ENCODE measurements at places on chromosomes 6 and 20. TPM values are rescaled to one million over a fixed set of nuclear protein-coding genes. Genes with fewer than 3 reads are reported as not detected.

GRCh38 chr6:41072836-41073202 lies at the start of gene NFYA:
Gene NFYA, plus strand, starts transcription at chr6:41072974. Its CDS starts 6,116 bp downstream, at chr6:41079090.
- H3K4me3 ChIP-seq, result peak within 1 kb of the TSS; percentile 83
- H3K27ac ChIP-seq, result peak within 1 kb of the TSS; percentile 97
- H3K27me3 ChIP-seq, result no peaks in the 10 kb centered on the region
- DNase-seq, result peak; percentile 97
- no peaks in the 10 kb centered on the region for H3K36me3 ChIP-seq
- H3K4me1 ChIP-seq, result peaks cover 15% of the 10 kb centered on the region

DNA sequence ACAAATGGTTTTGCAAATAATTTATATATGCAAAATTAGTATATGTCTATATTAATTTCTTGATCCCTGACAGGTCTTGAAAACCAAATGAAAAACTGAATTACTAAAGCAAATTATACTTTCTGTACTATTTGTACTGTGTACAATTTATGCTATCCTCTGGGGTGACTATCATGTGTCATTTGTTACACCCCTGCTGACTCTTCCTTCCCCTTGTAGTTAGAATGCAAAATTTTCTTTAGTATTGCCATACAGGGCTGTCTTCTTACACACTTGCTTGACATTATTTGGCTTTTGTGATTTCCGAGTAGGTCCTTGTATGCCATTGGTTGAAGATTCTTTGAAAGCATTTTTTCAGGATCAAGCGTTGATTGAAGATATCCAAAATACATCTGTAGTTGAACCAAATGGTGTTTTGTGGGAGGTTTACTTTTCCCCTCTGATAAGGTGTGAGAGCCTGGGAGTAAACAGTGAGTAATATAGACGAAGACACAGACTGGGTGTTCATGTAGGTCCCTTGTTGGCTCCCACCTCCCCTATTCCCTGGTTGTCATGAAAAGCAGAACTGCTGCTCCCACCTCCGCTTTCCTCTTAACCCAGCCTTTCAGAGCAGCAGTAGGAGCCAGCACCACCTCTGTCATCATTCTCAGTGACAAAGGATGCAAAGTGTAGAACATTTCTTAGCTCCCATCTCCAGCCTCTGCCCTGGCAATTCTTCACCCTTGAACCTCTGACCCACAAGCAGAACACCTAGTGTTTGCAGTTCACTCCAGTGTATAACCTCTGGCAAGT lies 29.0 kb downstream of the NCOA7 start:
- no peaks in the 10 kb centered on the region for H3K27me3 ChIP-seq
- no peak for DNase-seq
- H3K4me1 ChIP-seq, result peaks cover 20% of the 10 kb centered on the region
- no peak overlapping the region for H3K27ac ChIP-seq
- no peak overlapping the region for H3K4me3 ChIP-seq
- H3K36me3 ChIP-seq, result no peaks in the 10 kb centered on the region

DNA sequence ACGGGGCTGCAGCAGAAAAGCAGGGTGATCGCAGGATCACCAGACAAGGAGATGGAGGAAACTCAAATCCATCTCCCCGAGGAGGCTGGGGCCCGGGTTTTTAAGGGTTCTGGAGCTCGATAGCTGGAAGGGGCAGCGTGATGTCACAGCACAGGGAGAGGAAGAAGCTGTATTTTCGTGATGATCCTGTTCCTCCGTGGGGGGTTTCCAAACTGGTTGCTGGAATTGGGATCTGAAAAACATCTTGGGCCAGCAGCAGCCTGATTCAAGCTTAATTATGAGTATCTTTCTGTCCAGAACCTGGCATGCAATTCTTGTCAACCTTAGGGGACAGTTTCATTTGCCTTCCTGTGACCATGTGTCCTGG lies 4.1 kb downstream of the CST7 start:
- no peaks in the 10 kb centered on the region for H3K4me1 ChIP-seq
- no peaks in the 10 kb centered on the region for H3K36me3 ChIP-seq
- H3K27me3 ChIP-seq, result no peaks in the 10 kb centered on the region
- H3K4me3 ChIP-seq, result no peak overlapping the region
- DNase-seq, result no peak
- no peak overlapping the region for H3K27ac ChIP-seq

GRCh38 chr6:43090559-43090956 lies 14.4 kb downstream of the PTK7 start:
- no peak overlapping the region for H3K27ac ChIP-seq
- H3K4me1 ChIP-seq, result no peaks in the 10 kb centered on the region
- DNase-seq, result no peak
- no peaks in the 10 kb centered on the region for H3K27me3 ChIP-seq
- no peak overlapping the region for H3K4me3 ChIP-seq

The LTA gene
- not detected for total RNA-seq

- no peak for DNase-seq
- no peak overlapping the region for H3K27ac ChIP-seq
- no peaks in the 10 kb centered on the region for H3K4me1 ChIP-seq
- H3K4me3 ChIP-seq, result no peak overlapping the region
Observed at GRCh38 chr6:127956260-127956888, 55.5 kb upstream of the THEMIS start.

GRCh38 chr6:21840428-21840827 lies 246.9 kb downstream of the SOX4 start:
- H3K27me3 ChIP-seq, result no peaks in the 10 kb centered on the region
- no peaks in the 10 kb centered on the region for H3K36me3 ChIP-seq
- peaks cover 27% of the 10 kb centered on the region for H3K4me1 ChIP-seq
- DNase-seq, result no peak

The TMC2 gene
- not detected for total RNA-seq

DNA sequence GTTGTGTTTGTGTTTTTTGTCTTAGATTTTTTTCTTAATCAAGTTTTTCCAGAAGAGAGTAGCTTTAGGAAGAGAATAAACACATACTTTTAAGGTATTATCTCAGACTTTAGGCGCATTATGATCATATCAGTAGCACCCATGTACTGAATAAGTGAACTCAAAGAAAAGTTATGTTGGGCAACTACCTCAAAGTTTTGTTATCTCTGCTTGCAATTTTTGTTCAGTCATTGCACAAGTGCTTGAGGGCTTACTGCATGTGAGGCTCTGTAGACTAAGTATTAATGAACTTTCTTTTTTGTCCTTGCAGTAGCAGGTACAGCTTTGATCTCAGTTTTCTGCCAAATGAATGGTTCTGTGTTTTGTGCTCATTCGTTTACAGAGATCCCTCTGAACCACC lies 189.0 kb downstream of the SLC16A10 start:
- no peak overlapping the region for H3K27ac ChIP-seq
- no peaks in the 10 kb centered on the region for H3K27me3 ChIP-seq

- no peaks in the 10 kb centered on the region for H3K27me3 ChIP-seq
- H3K36me3 ChIP-seq, result peaks cover 13% of the 10 kb centered on the region
- H3K27ac ChIP-seq, result no peak overlapping the region
- H3K4me3 ChIP-seq, result no peak overlapping the region
- peaks cover 16% of the 10 kb centered on the region for H3K4me1 ChIP-seq
Observed at GRCh38 chr6:29726001-29726400, 2.8 kb downstream of the HLA-F start.

The C6orf52 gene
- total RNA-seq, result not detected

Measured in thoracic aorta (tissue), 2 donors.